Heart right ventricle (tissue), 16 donors: ENCODE measurements at places on chromosomes 12 and 14. TPM values are rescaled to one million over a fixed set of nuclear protein-coding genes. Genes with fewer than 3 reads are reported as not detected.
A peak's percentile ranks its signal among the peaks of the same experiment; 100 is the strongest.

The GPX2 gene
- total RNA-seq, result not detected

The FSCB gene
- total RNA-seq, result not detected

The KRT8 gene
- 92.8 TPM for total RNA-seq

The WDR89 gene
- 6.6 TPM for total RNA-seq

DNA sequence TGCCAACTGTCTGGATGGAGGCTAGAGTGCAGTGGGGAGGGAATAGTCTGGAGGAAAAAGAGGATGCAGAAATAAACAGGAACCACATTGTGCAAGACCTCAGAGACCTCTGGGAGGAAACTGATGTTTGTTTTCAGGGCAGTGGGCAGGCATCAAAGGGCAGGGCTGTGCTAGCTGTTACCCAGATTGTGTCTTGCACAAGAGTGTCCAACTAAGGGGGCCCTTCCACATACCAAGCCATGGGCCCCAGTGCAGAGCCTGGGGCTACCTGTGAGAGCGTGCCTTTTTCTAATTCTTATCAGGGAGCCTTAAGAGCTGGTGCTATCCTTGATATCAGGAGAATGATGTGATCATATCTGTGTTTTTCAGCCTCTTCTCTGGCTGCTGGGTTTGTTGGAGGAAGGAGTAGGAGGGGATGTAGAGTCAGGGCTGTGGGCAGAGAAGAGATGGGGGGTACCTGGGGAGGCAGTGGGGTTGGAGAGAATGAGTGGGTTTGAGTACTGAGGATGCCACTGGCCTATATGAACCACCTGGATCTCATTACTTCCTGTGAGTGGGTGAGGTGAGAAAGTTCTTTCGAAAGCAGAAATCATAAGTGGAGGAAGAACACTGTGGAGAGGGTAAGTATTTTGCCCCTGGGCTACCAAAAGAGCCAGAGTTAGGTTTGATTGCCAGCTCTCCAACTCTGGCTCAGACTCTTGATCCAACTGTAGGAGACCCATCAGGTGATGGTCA, 259.2 kb upstream of the CRY1 start:
- DNase-seq, result no peak

GRCh38 chr14:93137864-93138263, 22.1 kb upstream of the ITPK1 start:
- peak; percentile 63 for DNase-seq
